ENCODE measurements at places on chromosomes 16 and 17.
A peak's percentile ranks its signal among the peaks of the same experiment; 100 is the strongest.

DNA sequence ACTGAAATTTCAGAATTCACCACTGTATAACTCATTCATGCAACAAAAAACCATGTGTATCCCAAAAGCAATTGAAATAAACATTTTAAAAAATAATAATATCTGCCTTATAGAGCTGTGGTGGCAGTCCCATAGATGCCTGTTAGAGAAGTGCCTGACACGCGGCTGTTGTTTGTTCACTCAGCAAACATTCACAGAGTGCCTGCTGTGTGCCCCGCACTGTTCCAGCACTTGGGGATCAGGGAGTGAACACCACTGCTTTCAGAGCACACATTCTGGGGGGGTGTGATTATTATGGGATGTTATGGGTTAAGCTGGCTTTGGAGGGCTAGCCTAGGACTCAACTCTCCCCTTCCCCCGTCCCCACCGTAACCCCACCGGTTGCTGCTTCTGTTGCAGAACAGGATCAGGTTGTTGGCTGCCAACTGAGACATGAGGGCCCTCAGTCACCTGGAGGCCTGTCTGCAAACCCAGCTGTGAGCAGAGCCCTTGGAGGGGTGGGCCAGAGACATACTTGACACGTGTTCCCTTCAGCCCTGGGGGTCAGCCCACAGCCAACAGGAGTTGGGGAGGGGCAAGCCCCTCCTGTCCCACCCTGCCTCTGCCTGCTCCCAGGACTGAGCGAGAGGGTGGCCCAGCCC lies 103.3 kb upstream of the CIBAR2 start:
- no peak for DNase-seq

- DNase-seq, result no peak
These were observed 255.0 kb downstream of the CBLN1 start for GRCh38 chr16:49026566-49027181.

GRCh38 chr16:86971251-86971650 lies 345.9 kb downstream of the C16orf95 start:
- DNase-seq, result no peak

DNA sequence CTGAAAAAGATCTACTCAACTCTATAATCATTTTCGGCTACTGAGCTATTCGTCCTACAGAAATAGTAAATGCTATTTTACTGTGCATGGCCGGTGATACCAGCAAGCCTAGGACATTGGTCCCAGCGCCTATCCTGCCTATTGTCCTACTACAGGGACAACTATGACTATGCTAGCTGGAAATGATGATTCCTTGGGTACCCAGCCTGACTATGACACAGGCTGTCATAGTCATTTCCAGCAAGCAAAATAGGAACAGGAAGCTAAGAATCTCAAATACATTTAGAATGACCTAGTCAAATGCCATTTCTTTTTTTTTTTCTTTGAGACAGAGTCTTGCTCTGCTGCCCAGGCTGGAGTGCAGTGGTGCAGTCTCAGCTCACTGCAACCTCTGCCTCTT lies 33.7 kb upstream of the HSBP1 start:
- DNase-seq, result no peak

GRCh38 chr16:65125322-65125721 lies 3.5 kb upstream of the CDH11 start:
- DNase-seq, result no peak

DNA sequence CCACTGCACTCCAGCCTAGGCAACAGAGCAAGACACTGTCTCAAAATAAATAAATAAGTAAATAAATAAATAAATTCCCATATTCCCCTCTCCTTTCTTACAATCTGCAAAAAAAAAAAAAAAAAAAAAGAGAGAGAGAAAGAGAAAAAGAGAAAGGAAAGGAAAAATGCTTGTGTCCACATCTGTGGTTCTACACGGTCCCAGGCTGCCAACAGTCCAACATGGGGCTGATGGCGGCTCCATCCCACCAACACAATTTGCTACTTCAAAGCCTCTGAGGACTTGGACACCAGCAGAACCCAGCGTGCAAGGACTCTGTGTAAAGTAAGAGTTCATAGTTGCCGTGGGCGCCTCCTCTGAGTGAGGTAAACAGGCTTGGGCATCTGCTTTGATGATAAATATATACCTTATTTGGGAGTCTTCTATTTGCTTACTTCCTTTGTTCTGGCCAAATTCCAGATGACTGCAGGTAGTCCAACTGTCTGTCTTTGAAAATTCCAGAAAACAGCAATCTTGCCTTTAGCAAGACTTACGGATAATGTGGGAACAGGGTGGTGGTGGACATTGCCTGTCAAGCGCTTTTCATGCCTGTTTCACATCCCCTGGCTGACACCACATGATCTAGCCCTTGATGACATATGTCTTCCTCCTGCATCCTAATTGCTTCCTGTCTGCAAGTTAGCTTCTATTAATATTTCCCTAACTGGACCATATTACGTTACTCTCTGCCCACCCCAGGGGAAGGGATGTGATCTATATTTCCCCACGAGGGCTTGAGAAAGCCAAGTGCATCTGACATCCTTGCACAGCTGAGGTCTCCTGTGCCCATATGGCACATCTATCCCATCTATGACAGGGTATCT lies 10.1 kb downstream of the LITAF start:
- DNase-seq, result no peak

- no peak for DNase-seq
These were observed 6.1 kb upstream of the PRSS8 start for GRCh38 chr16:31141489-31142108.

DNA sequence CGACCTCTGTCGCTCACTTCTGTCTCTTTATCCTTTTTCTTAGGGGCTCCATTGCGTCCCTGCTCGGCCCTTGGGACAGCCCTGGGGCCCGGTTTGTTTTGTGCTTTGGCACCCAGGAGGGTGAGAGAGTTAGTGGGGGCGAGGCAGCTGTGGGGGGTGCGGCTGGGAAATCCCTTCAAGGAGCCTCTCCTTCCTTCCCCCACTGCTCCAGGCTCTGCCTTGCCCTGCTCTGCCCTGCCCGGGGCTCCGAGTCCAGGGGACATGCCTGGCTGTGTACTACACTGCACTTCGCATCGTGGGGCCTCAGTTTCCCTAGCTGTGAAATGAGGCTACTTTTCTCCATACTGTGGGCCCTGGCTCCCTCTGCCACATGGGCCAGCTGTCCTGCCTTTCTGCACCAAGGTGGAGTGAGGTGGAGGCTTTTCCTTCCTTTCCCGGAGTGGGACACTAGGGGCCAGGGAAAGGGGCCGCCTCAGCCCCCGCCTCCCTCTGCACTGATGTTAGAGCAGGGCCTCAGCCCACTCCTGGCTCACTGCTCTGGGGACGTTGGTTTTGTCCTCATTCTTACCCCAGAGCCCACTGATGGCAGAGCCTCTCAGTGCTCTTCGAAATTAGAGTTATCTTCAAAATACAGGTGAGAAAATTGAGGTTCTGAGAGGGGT lies 980 bp downstream of the LLGL1 start:
- no peak for DNase-seq

GRCh38 chr17:28711723-28712031 lies at the start of gene PROCA1:
Gene PROCA1, minus strand, starts transcription at chr17:28711888. Its CDS starts 228 bp downstream, at chr17:28711660.
- no peak for DNase-seq

- DNase-seq, result no peak
These were observed 6.2 kb upstream of the IRF8 start for GRCh38 chr16:85892760-85893159.

DNA sequence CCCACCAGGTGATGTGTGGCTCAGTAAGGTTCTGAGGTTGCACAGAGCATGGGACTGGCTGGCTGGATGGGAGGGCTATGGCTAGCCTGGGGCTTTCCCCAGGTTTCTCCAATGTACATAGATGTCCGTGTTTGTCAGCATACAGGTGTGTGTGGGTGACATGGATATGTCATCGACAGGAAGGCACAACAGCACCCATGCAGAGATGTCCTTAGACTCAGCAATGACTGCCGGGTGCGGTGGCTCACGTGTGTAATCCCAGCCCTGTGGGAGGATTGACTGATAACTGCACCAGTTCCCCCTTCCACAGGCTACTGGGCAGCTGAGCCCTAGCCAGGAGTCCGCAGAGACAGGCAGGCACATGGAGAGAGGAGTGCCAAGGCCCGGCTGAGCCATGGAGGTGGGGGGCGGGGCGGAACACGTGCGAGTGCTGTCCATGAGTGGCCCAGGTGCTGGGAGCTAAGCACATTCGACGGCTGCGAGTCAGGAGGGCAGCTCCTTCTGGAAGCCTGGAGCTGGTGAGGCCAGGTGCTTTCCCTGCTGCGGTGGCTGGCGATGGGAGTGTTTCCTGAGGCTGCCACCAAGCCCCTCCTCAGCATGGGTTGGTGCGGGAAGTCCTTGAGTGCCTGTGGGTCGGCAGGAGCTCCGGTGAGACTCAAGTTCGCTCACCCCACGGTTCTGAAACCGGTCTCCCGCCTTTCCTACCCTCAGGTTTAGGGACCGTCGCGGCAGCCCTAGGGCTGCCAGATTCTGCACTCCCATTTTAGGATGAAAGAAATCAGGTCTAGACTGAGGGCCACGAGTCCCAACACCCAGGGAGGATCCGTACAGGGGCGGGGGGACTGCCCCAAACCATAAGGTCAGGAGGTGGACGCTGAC lies 858 bp upstream of the ASPSCR1 start:
- no peak for DNase-seq

- no peak for DNase-seq
These were observed 39.2 kb upstream of the IRF8 start for GRCh38 chr16:85859818-85860125.

DNA sequence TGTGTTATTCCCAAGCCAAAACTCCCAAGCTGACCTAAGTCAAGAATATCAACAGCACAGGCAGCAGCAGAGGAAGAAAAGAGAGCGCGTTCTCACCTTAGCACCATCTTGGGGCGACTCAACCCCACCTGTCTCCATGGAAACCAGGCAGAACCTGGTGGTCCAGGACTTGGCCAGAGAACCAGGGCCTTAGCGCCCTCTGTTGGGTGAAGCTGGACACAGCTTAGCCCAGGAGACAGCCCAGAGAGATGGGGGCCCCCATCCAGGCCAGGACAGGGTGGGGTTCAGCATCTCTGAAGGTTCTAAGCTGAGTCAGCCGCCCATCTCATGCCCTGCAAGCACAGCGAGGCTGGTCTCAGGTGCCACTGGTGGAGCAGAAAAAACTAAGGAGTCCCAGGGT lies 60.1 kb upstream of the TMEM132E start:
- DNase-seq, result peak; percentile 11

DNA sequence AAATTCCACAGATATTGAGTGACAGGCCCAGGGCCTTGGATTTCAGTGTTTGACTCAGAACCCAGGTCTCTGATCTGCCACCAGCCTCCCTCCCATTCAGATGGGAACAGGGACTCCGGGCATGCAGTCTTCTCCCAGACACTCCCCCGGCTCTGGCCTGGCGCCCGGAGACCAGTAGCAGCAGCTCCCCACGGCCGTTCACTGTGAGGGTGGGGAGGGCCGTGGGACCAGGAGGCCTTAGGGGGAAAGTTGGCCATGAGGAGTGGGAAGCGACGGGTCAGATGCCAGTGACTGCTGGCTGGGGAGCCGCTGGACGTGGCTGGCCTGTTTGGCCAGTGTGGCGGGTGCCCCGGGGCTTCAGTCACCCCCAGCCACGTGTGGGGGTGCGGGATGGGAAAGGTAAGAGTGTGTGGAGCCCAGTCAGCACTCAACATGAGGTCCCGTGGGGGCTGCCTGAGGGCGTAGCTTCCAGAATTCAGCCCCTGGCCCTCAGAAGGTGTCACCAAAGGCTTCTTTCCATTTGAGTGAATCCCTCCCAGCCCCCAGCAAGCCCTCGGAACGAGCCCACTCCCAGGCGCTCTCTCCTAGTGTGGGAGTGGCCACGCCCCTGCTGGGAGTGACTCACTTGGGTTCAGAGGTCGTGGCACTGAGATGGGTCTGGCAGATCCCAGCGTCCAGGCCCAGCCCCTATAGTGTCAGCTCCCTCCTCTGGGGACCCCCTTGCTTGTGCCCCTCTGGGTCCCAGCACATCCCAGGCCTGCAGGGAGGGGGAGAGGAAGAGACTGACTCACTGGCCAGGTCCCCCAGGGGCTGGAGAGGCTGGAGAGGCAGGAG lies 309.4 kb downstream of the SEC14L1 start:
- DNase-seq, result peak; percentile 74

DNA sequence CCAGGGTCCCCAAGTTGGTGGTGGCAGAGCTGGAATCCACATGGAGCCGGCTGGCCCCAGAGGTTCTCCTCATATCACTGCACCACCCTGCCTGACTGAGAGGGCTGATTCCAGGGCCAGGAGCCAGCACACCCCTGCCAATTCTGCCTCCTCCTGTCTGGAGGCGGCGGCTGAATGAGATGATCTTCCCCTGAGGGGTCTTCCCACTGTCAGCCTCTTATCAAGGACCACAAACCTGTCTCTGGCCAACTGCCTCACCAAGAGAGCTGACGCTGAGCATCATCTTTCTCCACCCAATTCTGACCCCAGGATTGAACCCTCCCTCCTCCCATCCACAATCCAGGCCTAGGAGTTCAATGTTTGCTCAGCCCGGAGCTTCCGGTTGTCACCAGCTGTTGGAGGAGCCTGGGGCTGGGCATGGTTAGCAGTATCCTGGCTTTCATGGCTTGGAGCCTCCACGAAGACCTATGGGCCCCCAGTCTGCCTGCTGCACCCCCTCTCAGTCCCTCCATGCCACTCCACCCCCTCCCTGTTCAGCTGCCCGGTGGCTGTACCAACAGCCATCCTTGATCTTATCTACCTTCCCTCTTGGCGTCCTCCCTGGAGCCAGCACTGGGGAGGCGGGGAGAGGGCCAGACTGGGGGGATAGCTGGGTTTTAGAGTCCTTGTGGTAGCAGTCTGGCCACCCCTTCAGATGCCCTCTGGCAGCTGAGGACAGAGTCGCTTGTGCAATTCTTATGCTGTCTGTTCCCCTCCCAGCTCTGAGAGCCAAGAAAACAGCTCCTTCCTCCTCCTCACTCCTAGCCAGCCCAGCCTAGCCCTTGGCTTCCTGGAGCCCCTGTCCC lies 25.6 kb downstream of the ABCC3 start:
- DNase-seq, result no peak

DNA sequence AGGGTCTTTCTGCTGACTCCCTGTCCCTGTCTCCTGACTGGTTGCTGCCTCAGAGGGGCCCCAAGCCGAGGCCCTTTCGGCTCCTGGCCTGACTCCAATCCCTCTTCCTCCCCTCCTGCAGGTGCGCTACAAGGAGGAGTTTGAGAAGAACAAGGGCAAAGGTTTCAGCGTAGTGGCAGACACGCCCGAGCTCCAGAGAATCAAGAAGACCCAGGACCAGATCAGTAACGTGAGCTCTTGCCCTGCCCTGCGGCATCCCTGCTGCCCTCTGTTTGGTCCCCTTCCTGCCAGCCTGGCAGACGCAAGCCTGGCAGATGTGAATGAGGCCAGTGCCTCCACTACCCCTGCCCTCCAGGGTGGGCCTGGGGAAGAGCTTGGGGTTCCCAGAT lies 27.1 kb upstream of the LASP1NB start:
- DNase-seq, result no peak

- DNase-seq, result no peak
These were observed 7.6 kb downstream of the CAMKK1 start for GRCh38 chr17:3885271-3885670.

Measured in neural crest cell (in vitro differentiated cells).